Activated CD4-positive, alpha-beta T cell treated with anti-CD3 and anti-CD28 coated beads, Interleukin-2, amount 50 U/mL, for 1 hour (primary cell): ENCODE measurements at places on chromosomes 1 and 21.

DNA sequence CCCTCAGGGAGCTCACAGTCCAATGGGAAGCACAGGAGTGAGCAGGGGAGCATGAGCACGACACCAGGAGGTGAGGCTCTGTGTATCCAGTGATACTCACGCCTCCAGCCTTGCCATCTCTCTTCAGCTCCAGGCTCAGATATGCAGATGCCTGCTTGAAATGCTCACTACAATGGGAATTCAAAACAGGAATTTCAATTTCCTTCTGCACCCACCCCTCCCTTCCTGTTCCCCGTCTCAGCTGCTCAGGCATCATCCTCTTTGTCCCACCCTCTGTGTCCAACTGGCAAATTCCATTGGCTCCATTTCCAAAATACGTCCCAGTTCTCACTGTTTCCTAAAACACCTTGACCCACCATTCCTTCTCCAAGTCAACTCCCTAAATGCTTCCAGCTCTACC is 58.9 kb downstream of the FBXO2 start:
- DNase-seq = no peak

DNA sequence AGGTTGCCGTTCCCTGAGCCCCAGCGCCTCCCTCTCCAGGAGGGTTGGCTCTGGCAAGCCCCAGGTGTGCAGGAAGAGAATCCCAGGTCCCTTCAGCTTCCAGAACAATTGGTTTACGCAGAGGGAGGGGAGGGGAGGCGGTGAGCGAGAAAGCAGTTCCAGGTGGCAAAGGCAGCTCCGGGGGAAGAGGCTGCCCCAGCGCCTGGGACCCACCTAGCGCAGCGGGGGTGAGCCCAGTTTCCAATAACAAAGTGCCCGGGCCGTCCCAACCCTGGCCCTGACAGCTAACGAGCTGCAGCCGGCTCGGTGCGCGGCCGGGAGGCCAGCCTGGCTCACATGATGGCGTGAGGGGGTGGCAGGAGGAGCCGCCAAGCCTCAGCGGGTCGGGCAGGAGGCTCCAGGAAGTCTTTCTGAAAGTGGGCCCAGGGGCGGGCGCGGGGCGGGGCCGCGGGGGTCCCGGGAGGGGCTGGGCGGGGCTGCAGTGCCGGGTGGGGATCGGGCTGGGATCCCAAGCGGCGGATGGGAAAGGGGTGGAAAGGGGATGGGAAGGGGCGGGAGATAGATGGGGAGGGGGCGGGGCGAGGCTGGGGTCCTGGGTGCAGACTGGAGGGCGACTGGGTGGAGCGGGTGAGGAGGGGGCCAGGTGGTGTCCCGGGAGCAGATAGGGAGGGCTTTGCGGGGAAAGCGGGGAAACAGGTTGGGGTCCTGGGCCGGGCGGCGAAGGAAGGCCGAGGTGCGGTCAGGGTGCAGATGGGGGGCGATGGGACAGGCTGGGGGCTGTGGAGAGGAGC is 22.8 kb downstream of the DHRS3 start:
- peak; percentile 14 for DNase-seq

DNA sequence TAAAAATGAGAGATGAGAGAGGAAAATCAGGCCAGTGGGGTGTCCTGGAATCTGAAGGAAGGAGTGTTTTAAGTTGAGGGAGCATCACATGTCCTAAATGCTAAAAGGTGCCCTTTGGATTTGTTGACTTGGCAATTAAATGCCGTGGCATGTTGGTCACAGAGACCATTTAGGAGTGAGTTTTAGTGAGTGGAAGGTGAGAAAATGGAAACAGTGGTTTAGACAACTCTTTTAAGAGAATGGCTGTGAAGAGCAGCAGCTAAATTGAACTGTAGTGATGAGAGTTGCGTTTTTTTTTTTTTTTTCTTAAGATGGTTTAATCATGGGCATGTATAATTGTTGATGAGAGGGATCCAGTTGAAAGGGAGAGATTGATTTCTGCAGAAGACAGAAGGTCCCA is 95.0 kb downstream of the S1PR1 start:
- DNase-seq = no peak

GRCh38 chr1:1971017-1971416 is 32.6 kb downstream of the CFAP74 start:
- no peak for DNase-seq

- DNase-seq = no peak
Observed at GRCh38 chr1:119655154-119655553, 7.1 kb upstream of the ZNF697 start.

DNA sequence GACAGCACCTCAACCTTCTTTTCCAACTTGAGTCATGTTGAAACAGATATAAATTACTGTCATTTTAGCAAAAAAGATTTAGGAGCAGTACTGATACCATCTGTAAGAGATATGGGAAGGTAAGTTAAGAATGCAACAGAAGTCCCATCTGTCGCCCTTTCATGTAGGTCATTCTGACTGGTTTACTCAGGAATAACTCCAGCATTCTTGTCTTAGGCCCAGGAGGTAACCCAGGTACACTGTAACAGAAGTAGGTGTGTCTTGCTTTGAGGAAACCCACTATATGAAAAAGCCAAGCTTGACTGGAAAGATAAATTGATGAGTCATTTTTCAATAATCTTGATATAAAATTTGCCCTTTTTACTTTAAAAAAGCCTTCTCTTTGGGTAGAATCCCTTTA is 35.4 kb downstream of the PGM1 start:
- DNase-seq = no peak

DNA sequence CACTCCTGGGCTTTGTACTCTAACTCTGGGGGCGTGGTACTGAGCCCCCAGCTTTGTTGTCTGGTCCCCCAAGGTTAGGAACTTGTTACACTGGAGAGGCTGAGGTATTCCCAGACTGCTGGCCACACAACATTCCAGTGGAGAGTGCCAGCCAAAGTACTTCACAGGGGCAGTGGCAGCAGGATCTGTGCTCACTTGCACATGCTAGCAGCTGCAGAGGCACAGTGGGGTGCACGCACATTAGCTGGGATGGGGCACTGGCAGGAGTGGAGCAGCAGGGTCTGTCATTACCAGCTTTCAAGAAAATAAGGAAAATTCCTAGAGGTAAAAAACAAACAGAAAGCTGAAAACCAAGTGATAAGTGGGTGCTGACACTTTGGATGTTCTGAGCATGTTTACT is 31.0 kb downstream of the ZNF691 start:
- no peak for DNase-seq

GRCh38 chr21:21096956-21097355 is 98.7 kb downstream of the NCAM2 start:
- no peak for DNase-seq

DNA sequence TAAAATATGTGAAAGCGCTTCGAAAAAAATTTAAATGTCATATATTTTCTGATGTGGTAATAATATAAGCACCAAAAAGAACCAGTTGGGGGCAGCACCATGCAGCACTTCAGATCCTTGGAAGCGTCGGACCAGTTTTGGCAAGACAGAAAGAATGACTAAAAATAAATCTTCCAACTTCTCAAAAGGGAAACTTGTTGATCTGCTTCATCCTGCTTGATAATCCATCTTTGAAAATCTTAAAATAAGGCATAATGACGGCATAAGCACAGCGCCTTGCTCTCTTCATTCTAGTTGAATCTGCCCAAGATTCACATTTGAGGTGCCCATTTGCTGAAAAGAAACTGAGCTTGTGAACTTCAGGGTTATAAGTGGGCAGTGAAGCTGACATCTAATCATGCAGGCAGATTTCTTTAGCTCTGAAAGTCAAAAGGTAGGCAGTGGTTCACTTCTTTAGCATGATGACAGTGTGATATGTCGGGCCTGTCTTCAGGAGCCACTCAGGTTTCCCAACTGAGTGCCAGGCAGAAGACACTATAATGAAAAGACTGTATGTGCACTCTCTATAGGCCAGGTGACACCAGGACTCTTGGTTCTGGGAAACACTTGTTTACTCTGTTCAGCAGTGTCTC is 19.8 kb upstream of the MUTYH start:
- DNase-seq = peak; percentile 36

- no peak for DNase-seq
Observed at GRCh38 chr1:153180556-153180955, 22.7 kb upstream of the LELP1 start.

GRCh38 chr1:25731626-25732370 is 68.2 kb upstream of the SELENON start:
- no peak for DNase-seq

GRCh38 chr1:15168479-15168878 is 14.9 kb downstream of the TMEM51 start:
- no peak for DNase-seq

- no peak for DNase-seq
Observed at GRCh38 chr1:184187097-184187496, 135.6 kb downstream of the TSEN15 start.

- DNase-seq = no peak
Observed at GRCh38 chr1:151918819-151919610, 9.7 kb upstream of the THEM4 start.

DNA sequence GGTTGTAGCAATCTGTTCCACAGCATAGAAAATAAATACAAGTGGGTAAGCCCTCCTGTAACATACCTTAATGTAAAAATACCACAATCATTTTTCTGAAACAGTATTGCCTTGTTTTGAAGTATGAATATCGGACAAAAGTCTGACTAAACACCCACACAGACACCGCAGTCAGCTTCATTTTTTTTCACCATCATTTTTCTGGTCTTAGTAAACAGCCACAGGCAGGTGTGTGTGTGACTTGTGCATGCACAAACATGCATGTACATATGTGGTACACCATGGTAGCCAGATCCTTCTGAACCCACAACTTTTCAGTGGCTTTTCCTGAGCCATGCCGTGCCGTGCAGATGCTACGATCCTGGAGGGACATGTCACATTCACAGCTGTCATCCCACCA is 261.7 kb downstream of the PCP4 start:
- no peak for DNase-seq

- no peak for DNase-seq
Observed at GRCh38 chr1:24191860-24192259, 4.8 kb upstream of the IFNLR1 start.

- no peak for DNase-seq
Observed at GRCh38 chr1:11072216-11072917, 12.5 kb upstream of the SRM start.

DNA sequence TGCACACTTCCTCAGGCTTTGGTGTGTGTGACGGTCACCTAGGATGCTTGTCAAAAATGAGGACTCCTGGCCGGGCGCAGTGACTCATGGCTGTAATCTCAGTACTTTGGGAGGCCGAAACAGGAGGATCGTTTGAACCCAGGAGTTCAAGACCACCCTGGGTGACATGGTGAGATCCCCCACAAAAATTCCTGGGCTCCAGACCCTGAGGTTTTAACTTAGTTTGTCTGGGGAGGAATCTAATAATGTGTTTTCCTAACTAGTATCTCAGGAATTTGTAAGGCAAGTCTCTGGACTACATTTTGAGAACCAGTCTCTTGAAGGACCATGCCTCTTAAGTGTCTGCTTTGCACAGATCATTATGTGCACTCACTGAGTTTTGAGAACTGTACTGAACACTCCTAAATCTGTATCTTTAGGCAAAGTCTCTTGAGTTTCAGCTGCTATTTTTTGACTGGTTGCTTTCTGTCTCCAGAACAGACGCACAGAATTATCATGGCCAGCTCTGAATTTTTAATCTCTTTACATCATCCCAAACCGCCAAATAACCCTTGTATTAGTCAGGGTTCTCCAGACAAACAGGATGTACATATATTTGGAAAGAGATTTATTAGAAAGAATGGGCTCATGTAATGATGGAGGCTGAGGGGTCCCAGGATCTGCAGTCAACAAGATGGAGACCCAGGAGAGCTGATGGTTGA is 45.5 kb upstream of the VANGL1 start:
- DNase-seq = no peak

GRCh38 chr1:116001739-116002487 is 25.6 kb downstream of the SLC22A15 start:
- no peak for DNase-seq

DNA sequence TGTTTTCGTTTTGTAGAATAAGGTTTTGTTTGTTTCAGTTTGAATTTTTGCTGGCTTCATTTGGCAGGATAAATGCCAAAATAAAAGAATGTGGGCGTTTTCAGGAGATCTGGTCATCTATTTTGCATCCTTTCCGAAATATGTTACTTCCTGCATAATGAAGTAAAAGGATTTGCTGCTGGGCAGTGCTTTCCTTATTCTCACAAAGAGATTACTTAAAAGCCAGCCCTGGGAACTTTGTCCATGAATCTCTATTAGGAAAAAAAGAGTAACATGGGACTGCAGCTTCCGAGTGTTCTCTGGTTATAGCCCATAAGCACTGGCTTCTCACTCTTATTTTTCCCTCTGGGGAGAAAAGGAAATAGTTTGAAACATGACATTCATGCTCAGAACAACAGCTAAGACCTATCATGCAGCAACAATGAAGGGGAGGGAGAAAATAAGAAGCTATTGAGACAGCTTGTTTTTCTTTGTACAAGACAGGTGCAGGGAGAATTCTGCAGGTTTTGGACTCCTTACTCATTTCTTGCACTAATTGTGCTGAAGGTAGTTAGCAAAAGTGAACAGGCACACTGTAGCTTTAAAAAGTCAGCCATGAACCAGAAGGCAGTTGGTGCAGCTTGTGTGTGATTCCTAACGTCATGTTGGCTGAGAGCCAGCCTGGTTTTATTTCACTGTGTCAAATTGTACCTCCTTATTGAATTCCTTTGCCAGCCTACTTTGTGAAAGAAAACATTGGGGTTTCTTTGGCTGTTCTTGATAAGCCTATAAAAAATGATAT is at the start of gene SAMD13:
Gene SAMD13, plus strand, starts transcription at position 705 of the 781 bp plus-strand sequence. CDS start 1,527 bp downstream, outside the sequence.
- peak; percentile 42 for DNase-seq

- DNase-seq = no peak
Observed at GRCh38 chr1:209875515-209875914, 47.7 kb downstream of the UTP25 start.

- no peak for DNase-seq
Observed at GRCh38 chr1:228940926-228941325, 205.6 kb downstream of the RHOU start.

DNA sequence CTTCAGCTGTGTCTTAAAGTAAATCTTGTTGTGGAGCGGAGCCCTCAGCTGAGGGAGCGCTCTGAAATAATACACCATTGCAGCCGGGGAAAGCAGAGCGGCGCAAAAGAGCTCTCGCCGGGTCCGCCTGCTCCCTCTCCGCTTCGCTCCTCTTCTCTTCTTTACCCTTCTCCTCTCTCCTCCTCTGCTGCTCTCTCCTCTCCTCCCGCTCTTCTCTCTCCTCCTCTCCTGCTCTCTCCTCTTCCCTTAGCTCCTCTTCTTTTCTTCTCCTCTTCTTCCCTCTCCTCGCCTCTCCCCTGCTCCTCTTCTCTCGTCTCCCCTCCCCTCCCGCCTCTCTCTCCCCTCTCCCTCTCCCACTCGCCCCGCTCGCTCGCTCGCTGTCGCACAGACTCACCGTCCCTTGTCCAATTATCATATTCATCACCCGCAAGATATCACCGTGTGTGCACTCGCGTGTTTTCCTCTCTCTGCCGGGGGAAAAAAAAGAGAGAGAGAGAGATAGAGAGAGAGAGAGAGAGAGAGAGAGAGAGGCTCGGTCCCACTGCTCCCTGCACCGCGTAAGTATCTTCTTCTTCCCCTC is at the start of gene PROX1:
Gene PROX1, plus strand, starts transcription at position 47 of the 580 bp plus-strand sequence. CDS start 8,563 bp downstream, outside the sequence.
- DNase-seq = peak; percentile 38
